ENCODE measurements at places on chromosomes 3 and 15.

- no peak for DNase-seq
Measured at GRCh38 chr15:80426316-80426715, 22.1 kb downstream of the ARNT2 start.

DNA sequence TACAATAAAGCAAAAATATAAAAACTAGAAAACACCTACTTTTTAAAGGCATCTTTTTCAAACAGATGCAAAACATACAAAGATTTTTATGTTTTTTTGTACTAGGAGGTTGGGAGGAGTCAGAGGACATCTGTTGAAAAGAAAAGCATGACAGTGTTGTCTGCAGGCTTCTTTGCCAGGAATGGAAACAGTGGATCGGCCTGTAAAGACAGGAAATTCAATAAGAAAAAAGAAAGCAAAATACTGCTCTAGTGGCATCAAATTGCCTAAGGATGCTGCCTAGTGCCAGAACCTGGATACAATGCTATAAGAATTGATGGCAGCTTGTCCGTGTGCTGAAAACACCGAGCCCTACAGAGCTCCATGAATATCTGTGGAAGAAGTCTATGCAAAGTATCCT is 69.9 kb downstream of the TBC1D5 start:
- no peak for DNase-seq

- no peak for DNase-seq
Measured at GRCh38 chr3:1068985-1069384, 23.8 kb upstream of the CNTN6 start.

DNA sequence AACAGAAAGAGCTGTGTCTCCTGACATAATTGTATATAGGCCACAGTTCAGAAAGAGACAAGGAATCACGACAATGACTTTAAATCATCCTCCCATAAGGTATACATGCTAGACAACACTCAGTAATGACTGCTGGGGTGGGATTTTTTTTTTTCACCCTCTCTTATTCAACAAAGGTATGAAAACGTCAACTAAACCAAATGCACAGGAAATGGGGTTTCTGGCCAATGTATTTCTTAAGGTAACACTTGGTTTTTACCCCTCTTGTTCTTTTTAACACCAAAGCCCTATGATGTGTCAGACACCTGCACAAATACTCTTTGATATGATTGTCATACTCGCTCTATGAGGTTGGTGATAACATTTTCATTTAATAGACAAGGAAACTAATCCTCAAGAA is 78.3 kb downstream of the MCF2L2 start:
- DNase-seq = no peak

- no peak for DNase-seq
Measured at GRCh38 chr15:48946074-48946839, 17.5 kb downstream of the SHC4 start.

DNA sequence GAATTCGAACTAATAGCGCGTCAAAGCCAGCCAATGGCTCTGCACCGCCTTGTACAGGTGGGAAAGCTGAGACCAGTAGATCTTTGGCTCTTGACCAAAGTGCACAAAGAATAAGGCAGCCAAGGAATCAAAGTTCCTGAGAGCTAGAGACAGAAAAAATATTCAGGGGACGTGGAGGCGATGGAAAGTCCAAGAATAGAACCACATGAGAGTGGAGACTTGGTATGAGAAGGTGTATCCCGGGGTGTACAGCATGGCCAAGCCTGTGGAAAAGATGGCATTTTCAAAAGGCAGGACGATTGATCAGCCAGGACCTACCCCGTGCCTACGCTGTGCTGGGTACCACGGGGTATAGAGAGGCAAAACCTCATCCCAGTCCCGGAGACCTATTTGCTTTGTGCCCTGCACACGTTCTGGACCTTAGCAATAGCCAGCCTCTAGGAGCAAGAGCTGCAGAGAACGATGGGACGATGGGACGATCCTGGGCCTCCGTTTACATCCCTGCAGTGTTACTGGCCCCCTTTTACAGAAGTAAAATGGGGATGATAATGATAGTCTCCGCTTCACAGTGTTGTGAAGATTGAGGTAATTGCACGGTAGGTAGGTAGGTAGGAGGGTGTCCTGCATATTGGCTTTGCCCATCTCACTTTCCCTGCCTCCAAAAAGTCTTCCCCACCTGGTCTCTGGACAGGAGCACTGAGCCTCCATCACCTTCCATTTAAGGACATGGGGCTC is 583 bp upstream of the RBSN start:
- no peak for DNase-seq

GRCh38 chr3:160612386-160613075 is 47.2 kb upstream of the KPNA4 start:
- no peak for DNase-seq

GRCh38 chr15:40470423-40471104 is at the start of gene CHST14:
TSS of gene CHST14 (plus strand) at chr15:40470984. CDS start at chr15:40471214, 230 bp downstream.
- peak; percentile 32 for DNase-seq

DNA sequence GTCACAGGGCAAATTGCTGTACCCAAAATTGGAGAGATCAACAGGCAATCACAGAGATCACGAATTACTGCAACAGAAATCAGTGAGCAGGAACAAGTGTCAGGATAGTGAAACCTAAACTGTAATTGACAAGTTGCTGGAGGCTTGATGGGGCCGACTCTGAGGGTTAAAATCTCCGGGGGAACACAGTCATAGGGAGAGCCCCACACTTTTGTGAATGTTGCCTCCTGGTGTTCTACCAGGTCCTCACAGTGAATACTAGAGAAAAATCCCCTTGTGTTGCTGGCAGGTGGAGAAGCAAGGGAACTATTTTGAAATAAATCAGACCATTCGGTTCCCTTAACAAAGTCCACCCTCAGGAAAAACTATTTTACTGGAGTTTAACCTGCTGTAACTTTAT is 697.5 kb upstream of the CBLB start:
- peak; percentile 1 for DNase-seq

- DNase-seq = no peak
Measured at GRCh38 chr3:9786825-9787669, 5.2 kb downstream of the TADA3 start.

GRCh38 chr3:79809106-79809505 is 41.3 kb upstream of the ROBO1 start:
- DNase-seq = no peak

DNA sequence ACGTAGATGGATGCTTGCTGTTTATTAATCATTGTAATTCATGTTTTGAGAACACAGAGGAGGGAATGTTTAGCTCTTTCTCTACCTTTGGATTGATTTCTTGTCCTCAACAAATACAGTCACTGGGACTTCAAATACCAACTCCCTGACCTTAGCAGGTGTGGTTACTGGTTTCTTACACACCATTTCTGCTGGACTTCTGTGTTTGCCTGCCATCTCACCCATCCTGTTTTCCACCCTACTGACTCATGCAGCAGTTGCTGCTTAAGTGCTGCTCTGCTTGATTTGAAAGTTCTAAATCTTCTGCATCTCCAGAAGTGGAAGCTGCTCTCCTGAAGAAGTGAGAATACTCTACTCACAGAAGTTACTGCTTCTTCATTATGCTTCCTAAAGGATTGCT is 170.3 kb downstream of the ZPLD1 start:
- DNase-seq = no peak

DNA sequence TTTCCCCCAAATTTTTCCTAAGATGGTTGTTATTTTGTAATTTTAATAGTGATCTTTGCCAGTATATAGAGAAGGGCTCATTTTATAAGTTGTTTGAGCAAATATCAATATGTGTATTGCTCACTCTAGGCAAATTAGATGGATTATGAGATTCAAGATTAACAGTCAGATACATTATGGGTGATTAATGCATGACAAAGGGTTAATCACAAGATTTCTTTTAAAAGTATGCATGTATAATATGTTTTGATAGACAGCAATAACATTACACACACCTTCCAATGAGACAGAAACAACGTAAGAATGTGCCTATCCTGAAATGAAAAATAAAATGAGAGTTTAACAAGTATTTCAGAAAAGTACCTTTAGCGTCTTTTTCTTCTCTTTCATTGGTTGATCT is 547.6 kb upstream of the AGTR1 start:
- DNase-seq = no peak

- DNase-seq = no peak
Measured at GRCh38 chr3:175295248-175296130, 436.4 kb downstream of the NAALADL2 start.

- DNase-seq = peak; percentile 56
Measured at GRCh38 chr3:46866720-46867549, 3.7 kb upstream of the MYL3 start.

GRCh38 chr3:172518929-172519640 is 4.1 kb downstream of the TNFSF10 start:
- DNase-seq = no peak

GRCh38 chr3:193996641-193997089 is 139.3 kb upstream of the HES1 start:
- DNase-seq = no peak

DNA sequence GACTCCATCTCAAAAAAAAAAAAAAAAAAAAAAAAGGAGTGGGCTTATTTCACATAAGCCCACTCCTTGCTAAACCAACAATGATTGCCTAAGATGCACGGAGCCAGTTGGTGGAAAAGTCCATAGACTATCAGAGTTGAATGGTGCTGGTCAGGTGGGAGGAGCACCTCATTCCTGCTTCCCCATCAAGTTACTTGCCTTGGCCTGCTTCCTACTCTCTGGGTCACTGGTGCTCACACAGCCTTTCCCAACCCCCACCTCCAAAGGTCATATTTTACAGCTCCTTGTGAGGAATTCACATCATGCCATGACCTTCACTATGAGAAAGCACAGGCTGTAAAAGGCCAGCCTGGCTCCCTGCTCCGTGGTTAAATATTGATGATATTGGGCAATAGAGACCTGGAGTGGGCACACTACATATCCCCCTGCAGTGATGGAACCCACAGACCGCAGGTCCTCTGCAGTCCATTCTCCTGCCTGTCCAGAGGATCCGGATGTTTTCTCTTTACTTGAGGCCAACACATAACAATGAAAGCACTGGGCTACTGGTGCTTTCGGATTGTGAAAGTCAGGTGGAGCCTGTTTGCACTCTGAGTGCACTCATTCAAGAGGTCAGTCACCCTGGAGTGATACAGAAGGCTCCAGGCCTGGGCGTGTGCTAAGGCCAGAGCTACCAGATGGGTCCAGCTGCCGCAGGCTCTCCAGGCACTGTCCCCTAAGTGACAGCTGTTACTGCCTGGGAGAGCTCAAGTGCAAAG is at the start of gene SLC51B:
Gene SLC51B, plus strand, starts transcription at position 664 of the 758 bp plus-strand sequence. CDS start 4,618 bp downstream, outside the sequence.
- DNase-seq = no peak

- DNase-seq = no peak
Measured at GRCh38 chr3:170961616-170962400, 53.4 kb upstream of the EIF5A2 start.

GRCh38 chr3:52121464-52121805 is 32.8 kb downstream of the POC1A start:
- no peak for DNase-seq

- no peak for DNase-seq
Measured at GRCh38 chr3:162586591-162586990, 1090.0 kb downstream of the OTOL1 start.

GRCh38 chr3:179005213-179005612 is 66.4 kb downstream of the ZMAT3 start:
- DNase-seq = no peak

- no peak for DNase-seq
Measured at GRCh38 chr3:4195006-4195405, 108.2 kb upstream of the SETMAR start.

GRCh38 chr3:158950178-158950901 is 148.5 kb downstream of the MFSD1 start:
- no peak for DNase-seq

GRCh38 chr3:50275996-50276761 is 2.7 kb upstream of the LSMEM2 start:
- DNase-seq = no peak

DNA sequence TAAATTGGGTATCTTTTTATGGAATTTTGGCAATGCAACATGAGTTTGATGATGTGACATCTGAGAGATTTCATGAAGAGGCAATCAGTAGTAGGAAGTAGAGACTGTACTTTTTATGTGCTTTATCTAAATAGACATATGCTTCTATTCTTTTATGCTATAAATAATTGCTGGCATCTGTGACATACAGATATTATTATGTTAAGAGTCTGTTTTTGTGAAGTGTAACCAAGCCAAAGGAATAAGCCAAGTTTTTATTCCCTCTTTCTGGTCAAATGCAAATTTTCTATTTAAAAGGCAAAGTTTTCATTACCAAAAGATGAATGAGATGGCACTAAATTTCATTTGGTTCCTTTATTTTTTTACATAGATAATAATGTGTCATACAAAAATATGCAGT is 32.4 kb downstream of the PYDC2 start:
- DNase-seq = no peak

DNA sequence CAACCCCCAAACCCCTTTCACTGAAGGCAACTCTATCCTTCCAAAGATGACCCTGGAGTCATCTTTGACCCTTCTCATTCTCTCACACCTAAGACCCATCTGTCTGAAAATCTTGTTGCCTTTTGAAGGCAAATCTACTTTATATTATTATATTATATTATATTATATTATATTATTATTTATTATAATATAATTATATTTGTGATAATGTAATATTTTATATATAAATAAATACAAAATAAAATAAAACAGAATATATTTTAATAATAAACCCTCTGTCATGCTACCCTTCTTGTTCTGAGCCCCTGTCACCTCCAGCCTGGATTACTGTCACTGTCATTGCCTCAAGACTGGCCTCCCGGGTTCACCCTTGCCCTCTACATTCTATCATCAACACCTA is 5.0 kb upstream of the PROK2 start:
- no peak for DNase-seq

DNA sequence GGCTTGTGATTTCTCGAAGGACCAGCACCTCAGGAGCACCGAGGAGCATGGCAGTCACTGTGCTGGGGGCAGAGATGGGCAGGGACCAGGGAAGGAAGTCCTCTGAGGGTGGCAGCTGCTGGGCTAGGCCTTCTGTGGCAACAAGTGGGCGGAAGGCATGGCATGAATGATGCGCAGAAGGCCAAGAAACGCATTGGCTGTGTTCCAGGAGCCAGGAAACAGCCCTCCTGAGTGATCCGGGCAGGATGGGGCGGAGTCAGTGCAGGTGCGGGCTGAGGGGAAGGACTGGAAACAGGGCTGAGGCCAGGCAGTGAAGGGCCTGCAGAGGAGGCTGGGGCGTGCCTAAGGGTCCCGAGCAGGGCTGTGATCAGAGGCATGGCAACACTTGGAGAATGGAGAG is 23.6 kb downstream of the MRPS11 start:
- no peak for DNase-seq

DNA sequence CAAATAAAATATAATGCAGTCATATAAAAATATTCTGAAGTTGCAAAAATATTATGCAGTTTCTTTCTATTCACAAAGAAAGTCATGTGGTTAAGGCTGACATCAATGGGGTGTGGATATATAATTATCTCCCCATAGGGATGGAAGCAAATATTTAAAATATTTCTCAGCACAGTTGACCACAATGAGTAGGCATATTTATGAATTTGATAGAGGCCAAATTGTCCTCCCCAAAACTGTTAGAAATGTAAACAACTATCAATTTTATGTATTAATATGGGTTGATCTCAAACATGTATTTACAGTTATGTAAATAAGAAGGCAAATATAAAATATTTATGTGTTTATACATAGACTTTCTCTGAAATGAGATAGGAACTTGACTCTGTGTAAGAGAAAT is 246.0 kb upstream of the CBLB start:
- DNase-seq = no peak

- no peak for DNase-seq
Measured at GRCh38 chr15:87219650-87220615, 1036.6 kb downstream of the NTRK3 start.

GRCh38 chr3:30698549-30698948 is 92.1 kb downstream of the TGFBR2 start:
- DNase-seq = no peak

Measured in stimulated activated CD8-positive, alpha-beta memory T cell treated with anti-CD3 and anti-CD28 coated beads, Interleukin-15, amount 100 ng/mL, for 48 hours (primary cell).